ENCODE measurements at places on chromosomes 6 and 20. TPM values are rescaled to one million over a fixed set of nuclear protein-coding genes. Genes with fewer than 3 reads are reported as not detected.

Gene COL9A3
- 46.0 TPM for total RNA-seq

Gene MYLK4
- 0.81 TPM for total RNA-seq

Gene ITPA
- 39.3 TPM for total RNA-seq

Gene NFS1
- total RNA-seq, result 20.9 TPM

Gene MUC22
- not detected for total RNA-seq

Gene DAAM2
- 12.3 TPM for total RNA-seq

Gene WFDC5
- not detected for total RNA-seq

Gene CFB
- total RNA-seq, result 56.5 TPM

Gene MACROD2
- total RNA-seq, result not detected

Gene GNMT
- not detected for total RNA-seq

Gene MAFB
- 30.5 TPM for total RNA-seq

Gene AFDN
- total RNA-seq, result 18.5 TPM

Gene MEI4
- not detected for total RNA-seq

Gene IL17A
- total RNA-seq, result not detected

Gene NKAIN4
- not detected for total RNA-seq

Gene TNXB
- 35.8 TPM for total RNA-seq

Gene EYA2
- 0.49 TPM for total RNA-seq

Gene OOEP
- total RNA-seq, result not detected

Gene PTCRA
- not detected for total RNA-seq

Gene SYCP2L
- total RNA-seq, result not detected

Gene DNAH8
- total RNA-seq, result not detected

Gene GHRH
- total RNA-seq, result not detected

Gene IMPG1
- not detected for total RNA-seq

Gene EYS
- total RNA-seq, result not detected

Gene SASH1
- total RNA-seq, result 27.6 TPM

Gene HUS1B
- total RNA-seq, result not detected

Gene ARFGEF3
- total RNA-seq, result 0.06 TPM

Gene KIF25
- total RNA-seq, result not detected

Gene INSM1
- total RNA-seq, result not detected

Gene FKBP1C
- total RNA-seq, result 0.39 TPM

Gene ZHX3
- total RNA-seq, result 57.7 TPM

Gene BNIP5
- total RNA-seq, result not detected

Gene MEP1A
- not detected for total RNA-seq

Gene BPIFB4
- 0.24 TPM for total RNA-seq

Gene LY6G6D
- not detected for total RNA-seq

Gene CCHCR1
- 13.0 TPM for total RNA-seq

Gene TTPAL
- total RNA-seq, result 22.6 TPM

Gene TMEM200A
- 0.98 TPM for total RNA-seq

Gene RHAG
- not detected for total RNA-seq

Gene CALHM4
- not detected for total RNA-seq

Gene KCNQ5
- 0.24 TPM for total RNA-seq

Gene DLK2
- total RNA-seq, result not detected

Data from cardiac ventricle fibroblast (primary cell).